Activated CD4-positive, alpha-beta T cell treated with anti-CD3 and anti-CD28 coated beads for 48 hours (primary cell): ENCODE measurements at places on chromosomes 3 and 15.

DNA sequence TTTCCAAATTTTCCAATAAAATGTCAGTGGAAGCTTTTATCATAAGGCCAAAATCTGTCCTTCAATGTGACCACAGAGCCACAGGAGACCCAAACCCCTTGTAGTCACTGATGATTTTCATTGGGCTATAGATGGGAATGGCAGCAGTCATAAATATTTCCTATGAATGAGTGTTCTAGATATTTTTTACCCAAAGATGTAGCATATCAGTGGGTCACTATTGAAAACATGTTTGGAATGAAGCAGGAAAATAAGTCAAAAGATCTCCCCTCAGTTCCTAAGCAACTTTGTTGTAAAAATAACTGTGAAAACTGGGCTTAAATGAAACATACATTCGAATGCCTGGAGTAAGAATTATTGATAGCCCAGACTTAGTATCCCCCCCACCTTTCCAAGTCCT lies 49.0 kb downstream of the NKIRAS1 start:
- no peak for DNase-seq

DNA sequence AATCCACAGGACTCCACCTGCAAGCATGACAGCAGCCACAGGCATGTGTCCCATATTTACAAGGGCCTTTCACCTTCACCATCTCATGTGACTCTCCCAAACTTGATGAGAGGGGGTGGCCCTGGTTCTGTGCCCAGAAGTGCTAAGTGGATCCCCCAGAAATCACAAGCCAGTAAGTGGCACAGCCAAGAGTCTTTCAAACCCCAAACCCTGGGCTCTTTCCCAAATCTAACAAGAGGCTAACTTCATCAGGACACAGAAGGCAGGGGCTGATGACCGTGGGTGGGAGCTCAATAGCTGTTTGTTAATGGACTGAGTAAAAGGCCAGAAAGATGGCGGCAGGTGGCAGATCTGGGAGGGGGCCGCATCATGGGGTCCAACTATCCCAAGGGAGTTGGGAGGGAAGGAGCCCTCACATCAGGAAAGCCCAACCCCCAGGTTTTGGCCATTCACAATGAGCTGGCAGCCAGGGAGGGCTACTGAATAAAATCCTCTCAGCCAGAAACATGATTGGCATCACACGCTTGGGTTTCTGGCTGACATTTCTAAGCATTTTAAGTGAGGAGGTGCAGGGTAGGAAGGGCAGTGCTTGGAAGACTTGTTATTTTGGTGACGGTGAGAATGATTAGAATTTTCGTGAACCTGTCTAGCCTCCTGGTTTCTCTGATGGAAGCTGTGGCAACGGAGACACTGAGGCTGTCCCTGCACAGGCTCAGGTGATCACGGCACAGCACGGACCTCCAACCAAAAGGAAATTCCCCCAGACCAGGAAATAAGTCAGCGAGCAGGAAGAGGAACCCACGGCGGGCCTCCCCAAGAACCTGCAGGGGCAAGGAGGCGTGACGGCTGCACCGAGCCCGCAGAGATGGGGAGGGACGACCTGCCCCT lies 109.3 kb downstream of the OXNAD1 start:
- peak; percentile 40 for DNase-seq

DNA sequence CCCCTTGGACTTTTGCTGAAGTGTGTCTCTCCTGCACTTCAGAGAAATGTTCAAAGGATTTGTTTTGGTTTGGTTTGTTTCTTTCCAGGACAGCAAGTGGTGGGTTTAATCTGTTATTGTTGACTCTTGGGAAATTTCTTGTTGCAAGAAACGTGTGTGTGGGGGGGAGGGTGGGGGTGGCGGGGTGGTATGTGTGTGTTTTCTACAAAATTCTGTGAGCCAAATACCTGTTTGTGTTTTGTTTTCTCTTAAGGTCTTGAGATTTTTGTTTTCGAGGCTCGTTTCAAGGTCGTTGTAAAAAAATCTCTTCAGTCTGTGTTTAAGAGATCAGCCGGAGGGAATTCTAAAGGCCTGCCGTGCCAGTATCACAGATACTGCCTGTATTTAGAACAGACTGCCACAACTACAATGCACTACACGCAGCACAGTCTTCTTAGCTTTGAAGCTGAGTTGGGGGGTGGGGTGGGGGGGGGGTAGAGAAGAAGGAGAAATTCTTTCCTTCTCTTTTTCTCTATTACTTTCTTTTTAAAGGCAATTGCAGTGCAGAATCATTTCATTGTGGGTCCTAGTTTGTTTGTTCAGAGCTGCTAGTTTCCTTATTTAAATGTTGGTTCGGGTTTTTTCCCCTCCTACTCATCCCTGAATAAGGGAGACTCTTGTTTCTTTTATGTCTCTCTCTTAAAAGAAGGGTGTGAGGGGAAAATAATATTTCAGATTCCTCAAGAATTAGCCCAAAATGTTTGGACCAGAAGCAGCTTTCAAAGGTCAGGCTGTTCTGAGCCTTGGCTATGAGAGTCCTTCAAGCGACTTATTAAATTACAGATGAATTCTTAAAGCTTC lies 1.4 kb upstream of the BCL6 start:
- peak; percentile 25 for DNase-seq

DNA sequence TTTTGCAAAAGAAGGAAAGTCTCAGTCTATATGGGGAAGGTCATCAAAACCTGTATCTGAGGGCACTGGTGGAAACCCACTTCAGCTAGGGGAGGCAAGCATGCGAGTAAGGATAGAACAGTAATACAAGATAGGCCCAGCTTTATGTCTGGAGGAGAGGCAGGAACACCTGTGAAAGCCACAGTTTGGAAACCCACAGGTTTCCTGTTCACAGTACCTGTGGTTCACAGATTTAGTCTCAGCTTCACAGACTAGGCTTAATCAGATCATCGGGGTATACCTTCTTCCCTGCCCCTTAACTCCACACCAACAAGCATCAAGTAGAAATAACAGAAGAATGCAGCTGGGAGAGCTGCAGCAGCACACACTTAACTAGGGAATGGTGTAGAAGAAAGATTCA lies 36.2 kb downstream of the C2CD4B start:
- no peak for DNase-seq

- DNase-seq, result peak; percentile 63
Observed at GRCh38 chr15:66251790-66252684, 1.5 kb downstream of the MEGF11 start.

GRCh38 chr3:152269056-152269830 lies 514 bp downstream of the MBNL1 start:
- DNase-seq, result no peak

GRCh38 chr15:98719137-98719740 lies 70.9 kb downstream of the IGF1R start:
- DNase-seq, result no peak

DNA sequence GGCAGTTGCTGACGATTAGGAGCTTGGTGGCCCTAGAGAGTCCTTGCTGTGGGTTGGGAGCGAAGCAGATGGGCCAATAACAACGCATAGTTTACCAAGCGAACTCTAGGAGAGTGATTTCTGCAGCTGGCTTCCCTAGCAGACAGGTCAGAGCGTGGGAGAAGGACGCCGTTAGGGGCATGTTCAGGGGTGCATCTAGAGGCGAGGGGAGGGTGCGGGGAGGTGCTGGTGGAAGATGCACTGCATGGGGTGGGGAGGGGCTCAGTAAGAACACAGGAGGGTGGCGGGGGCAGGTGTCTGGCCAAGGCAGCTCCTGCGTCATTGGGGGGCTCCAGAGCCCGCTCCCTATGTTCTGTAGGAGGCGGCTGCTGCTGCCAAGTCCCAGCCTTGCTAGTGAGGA lies 8.9 kb downstream of the APBA2 start:
- no peak for DNase-seq

GRCh38 chr3:82410366-82410765 lies 648.9 kb upstream of the GBE1 start:
- no peak for DNase-seq

GRCh38 chr3:50473768-50474167 lies 29.7 kb downstream of the CACNA2D2 start:
- no peak for DNase-seq

DNA sequence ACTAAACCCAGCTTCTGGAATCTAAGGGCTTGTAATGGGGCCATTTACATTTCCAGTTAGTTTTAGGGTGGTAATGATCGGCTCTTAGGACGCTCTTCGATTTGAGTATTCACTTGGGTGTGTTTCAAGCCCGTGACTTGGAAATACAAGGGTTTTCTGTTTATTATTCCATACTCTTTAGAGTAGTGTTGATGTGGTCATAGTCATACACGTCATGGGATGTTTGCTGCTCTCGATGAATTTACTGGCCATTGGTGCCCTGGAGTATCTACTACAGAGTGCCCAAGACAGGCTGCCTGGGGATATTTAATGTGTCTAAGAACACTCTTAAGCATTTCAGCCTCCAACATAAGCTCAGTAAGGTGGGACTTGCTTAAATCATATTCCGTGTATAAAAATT lies 64.1 kb downstream of the PTPRG start:
- DNase-seq, result no peak

GRCh38 chr3:99921986-99922385 lies 104.3 kb downstream of the CMSS1 start:
- DNase-seq, result no peak

GRCh38 chr3:50138266-50139200 lies 16.6 kb upstream of the SEMA3F start:
- no peak for DNase-seq

DNA sequence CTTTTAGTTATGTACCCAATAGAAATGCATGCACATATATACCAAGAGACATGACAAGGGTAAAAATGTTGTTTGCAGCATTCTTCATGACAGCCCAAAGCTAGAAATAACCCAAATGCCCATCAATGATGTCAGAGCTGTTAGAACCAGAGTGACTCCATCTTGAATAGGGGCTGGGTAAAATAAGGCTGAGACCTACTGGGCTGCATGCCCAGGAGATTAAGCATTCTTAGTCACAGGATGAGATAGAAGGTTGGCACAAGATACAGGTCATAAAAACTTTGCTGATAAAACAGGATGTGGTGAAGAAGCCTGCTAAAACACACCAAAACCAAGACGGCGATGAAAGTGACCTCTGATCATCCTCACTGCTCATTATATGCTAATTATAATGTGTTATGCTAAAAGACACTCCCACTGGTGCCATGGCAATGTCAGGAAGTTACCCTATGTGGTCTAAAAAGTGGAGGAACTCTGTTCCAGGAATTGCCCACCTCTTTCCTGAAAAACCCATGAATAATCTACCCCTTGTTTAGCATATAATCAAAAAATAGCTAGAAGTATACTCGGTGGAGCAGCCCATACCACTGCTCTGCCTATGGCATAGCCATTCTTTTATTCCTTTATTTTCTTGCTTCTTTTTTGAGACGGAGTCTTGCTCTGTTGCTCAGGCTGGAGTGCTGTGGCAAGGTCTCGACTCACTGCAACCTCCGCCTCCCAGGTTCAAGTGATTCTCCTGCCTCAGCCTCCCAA lies 32.9 kb downstream of the ZBTB11 start:
- DNase-seq, result peak; percentile 55

GRCh38 chr3:30982416-30983075 lies 88.1 kb upstream of the GADL1 start:
- DNase-seq, result no peak

DNA sequence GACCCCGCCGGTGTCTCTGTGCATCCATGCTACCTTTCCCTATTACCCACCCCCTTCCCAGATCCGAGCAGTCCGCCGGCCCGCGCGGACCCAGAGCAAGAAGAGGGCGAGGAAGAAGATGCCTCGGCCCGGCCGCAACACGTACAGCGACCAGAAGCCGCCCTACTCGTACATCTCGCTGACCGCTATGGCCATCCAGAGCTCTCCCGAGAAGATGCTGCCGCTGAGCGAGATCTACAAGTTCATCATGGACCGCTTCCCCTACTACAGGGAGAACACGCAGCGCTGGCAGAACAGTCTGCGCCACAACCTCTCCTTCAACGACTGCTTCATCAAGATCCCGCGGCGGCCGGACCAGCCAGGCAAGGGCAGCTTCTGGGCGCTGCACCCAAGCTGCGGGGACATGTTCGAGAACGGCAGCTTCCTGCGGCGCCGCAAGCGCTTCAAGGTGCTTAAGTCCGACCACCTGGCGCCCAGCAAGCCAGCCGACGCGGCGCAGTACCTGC lies 788 bp downstream of the FOXB1 start:
- peak; percentile 42 for DNase-seq

GRCh38 chr3:195098741-195099525 lies 172.0 kb downstream of the XXYLT1 start:
- DNase-seq, result no peak

DNA sequence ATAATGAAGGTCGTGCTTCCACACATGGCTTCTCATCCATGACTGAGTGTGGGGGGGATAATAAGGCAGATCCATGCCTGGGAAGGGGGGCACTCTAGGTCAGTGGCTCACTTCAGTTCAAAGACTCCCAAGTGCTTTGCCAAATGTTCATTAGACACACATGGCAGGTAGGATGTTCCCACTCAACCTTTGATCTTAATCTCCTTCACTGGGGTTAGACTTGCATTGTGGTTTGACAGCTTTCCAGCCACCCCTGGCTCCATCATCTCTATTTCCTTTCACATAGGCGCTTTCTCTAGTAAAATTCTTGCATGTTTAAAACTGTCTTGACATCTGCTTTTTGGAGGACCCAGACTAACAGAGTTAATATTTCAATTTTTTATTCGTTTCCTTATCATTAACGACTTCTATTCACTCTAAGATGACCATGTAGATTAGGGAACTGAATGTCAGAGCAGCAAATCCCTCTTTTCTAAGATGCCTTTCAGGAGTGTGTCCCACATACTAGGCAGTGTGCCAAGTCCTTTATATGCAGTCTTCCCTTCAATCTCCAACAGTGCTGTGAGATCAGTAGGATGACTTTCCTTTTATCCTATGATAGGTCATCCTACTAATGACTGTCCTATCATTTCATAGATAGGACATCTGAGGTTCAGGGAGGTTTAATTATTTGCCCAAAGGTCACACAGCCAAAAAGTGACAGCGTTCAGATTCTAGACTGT lies 57.9 kb downstream of the BTD start:
- DNase-seq, result no peak

DNA sequence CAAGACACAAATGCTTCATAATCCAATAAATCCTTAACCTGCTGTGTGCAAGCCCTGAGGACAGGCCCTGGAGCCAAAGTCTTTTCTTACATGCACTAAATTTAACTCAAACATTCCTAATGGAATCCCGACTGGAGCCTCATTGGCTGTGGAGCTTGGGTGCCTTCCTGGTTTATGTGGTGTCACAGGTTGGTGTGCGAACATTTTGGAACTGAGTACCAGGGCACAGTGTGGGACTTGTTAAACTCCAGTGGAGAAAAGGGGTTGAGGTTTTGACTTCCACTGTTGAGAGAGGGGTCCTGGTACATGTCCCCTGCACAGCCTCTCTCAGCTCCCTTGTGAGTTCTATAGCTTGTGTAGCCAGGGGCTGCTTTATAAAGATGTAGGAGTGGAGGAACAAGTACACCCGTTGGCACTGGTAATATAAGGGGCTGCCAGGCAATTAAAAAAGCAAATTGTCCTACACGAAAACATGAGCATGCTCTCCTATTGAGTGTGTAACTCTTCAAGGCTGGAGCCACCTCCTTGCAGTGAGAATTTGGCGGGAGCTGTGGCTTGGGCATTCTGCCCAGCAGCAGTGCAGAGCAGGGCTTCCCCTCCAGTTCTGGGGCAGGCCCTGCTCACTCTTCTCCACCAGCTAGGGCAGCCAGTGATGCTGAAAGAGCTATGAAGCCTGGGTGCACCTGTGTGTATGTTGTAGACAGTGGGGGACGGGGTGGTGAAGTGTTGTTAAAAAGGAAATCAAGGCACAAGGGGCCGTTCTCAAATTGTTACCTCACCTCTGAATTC lies 218.1 kb downstream of the CLSTN2 start:
- no peak for DNase-seq
